Suppressor macrophage treated with lipopolysaccharide for 4 hours (primary cell): ENCODE measurements at places on chromosomes 4 and X.
A peak's percentile ranks its signal among the peaks of the same experiment; 100 is the strongest.

DNA sequence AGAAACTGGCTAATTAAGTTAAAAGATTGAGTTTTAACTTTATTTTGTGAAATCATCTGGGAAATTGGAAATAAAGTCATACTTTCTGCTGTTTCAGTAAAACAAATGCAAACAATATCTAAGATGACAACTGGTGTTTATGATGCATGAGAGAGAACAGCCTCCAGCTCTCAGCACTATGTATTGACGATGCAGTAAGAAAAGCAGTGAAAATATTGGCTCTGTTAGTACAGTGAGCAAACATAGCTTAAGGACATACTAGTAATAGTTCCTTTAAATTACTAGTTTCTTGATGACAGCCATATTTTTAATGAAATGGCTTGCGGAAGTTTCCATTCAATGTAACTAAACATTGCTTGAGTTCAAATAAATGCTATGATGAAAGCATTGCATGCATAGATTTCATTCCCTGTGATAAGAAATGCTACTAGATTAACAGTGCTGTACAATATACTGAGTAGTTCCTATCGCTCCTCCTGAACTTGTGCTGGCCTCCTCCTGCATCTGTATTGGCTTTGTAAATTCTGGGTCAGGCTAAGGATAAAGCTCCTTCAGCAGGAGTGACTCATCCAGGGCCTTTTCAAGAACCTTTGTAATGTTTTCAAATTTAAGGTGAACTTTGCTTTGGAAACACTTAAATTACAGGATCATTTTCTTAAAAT, 11.6 kb downstream of the ARHGAP24 start:
- no peak for DNase-seq

DNA sequence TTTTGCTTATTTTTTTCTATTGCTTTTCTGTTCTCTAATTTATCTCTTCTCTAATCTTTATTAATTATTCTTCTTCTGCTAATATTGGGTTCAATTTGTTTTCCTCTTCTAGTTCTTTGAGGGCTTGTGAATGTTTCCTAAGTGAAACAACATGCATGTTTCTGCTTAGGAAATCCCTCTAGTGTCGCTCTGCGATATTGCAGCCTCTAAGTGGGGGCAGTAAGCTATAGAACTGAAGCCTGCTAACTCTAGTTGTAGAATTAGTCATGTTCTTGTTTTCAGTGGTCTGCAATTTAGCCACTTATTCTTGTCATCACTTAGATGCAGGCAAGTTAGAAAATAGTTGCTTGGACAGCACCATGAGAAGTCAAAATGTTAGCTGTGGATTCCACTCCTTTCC, 222.6 kb downstream of the SPIN4 start:
- peak; percentile 1 for DNase-seq

- no peak for DNase-seq
Measured at GRCh38 chrX:153476666-153477363, 6.4 kb upstream of the HAUS7 start.

- DNase-seq: no peak
Measured at GRCh38 chr4:105902550-105903262, 7.4 kb downstream of the NPNT start.

- DNase-seq: no peak
Measured at GRCh38 chrX:133185119-133185518, 33.0 kb downstream of the TFDP3 start.

DNA sequence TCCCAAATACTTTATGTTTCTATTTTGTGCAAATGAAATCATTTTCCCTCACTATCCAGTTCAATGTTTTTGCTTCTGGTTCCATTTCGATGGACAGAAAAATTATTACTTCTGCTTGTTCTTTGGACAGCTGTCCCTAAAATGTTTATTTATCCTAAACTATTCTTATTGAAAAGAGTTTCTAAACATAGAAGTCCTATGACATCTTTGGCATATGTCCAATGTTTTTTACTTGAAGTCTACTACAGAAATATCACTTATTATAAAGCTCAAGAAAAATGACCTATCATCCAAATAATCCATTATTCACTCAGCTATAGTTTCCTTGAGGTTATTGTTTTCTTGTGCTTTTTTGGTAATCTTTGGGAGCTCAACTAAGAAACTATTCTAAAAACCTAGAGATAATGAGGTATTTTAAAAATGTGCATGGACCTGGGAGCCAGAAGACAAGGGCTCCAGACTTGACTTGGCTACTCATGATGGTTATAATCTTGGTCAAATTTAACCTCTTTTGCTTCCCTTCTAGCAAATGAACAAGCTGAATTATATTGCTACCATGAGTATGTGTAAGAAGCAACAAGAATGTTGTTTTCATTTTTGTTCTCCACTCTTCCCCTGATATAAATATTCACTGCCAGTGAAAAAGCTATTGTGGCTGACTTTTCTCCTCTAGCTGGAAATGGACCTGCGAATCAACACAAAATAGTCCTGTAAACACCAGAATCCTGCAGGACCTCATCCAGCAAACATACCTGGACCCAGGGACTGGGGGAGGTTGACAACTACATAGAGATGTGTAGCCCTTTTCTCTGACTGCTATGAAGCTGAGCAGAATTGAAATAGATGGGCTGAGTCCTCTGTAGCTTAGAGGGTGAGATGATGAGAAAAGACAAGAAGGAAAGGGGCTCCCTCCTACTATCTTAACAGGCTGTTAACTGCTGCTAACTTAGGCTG, 137.4 kb downstream of the FRYL start:
- DNase-seq: no peak

GRCh38 chr4:56699537-56700105, 18.5 kb upstream of the HOPX start:
- no peak for DNase-seq

DNA sequence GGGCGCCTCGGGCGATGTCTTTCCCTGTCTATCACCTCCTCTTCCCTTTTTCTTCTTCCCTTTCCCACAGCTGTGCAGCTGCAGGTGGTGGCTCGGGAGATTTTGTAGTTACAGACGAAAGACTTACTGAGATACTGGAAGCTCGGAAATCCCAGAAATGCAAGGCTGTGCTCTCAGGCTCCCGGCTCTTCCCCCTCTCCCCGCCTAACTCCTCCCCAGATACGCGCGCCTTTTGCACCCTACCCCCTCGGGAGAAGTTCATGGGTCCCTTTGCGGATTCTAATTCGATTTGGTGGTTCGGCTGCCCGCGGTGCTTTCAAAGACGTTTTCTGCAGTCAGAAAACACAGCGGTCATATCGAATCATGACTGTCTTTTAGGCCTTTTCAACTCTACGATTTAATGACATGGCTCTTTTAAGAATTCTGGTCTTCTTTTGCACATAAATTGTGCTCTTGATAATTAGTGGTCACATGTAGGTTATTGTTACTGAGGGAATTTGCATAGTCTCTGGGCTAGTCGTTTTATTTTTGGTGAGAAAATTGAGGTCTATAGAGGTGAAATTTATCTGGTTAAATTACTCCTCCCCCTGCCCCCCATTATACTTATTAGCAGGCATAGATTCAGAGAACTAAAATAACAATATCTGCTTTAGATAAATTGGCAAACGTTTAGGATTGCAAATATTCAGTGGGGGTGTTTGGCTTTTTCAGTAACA, 1.6 kb downstream of the SEPTIN11 start:
- peak; percentile 63 for DNase-seq

DNA sequence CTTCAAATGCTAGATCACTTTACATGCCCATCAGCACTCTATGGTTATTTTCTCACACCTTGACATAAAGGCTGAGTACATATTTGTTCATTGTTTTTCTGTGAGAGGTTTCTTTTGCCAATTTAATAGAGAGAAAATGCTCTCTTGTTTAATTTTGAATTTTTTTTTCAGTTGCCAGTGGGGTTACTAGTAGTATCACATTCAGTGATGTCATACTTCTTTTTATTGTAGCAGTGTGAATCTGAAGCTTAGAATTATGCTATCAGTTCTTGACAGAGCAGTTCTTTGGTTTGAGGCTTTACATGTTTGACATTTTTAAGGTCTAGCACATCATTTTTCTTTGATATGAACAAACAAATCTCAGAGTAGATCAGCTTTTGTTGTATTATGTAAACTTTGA, 185.4 kb downstream of the NWD2 start:
- no peak for DNase-seq

- DNase-seq: no peak
Measured at GRCh38 chr4:151223465-151223864, 53.5 kb upstream of the PRSS48 start.

DNA sequence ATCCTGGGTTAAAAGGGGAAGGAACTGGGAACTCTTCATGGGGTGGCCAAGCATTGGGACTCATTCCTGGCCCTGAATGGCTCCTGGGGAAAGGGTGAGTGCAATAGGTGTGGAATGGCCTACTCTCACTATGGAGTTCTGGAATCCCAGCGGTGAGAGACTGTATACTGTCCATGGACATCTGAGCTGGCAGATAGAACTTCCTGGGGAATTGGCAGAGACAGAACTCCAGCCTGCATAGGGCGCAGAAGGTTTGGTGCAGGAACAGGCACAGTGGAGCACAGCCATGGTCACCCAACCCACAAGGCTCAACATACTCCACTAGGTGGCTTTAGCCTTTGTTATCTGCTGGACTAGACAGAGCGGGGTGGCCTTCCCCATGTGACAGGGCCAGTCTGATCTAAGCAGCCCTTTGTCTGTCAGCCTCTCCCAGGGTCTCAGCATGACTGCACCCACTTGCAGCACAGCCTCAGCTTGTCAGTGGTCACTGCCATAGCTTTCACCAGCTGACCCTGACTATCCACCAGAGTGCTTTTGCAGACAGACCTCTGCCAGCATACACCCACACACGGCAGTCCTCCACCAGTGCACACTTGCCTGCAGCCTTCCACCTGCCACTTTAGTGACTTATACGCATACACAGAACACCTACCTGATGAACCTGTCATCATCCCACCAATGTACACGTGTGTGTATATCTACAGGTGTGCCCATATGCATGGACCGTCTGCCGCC, 48.4 kb downstream of the TECRL start:
- DNase-seq: no peak

DNA sequence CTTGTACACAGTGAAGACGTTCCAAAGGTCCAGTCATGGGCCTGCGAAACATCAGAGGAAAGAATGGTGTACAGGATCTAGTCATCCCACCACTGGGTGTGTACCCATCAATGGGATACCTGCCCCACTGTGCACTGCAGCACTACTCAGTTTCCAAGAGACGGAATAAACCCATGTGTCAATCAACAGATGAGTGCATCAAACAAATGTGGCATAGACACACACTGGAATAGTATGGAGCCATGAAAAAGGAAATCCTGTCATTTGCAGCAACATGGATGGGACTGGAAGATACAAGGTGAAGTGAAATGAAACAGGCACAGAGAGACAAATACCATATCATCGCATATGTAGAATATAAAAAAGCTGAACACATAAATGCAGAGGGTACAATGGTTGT, 48.0 kb downstream of the DHRSX start:
- no peak for DNase-seq

DNA sequence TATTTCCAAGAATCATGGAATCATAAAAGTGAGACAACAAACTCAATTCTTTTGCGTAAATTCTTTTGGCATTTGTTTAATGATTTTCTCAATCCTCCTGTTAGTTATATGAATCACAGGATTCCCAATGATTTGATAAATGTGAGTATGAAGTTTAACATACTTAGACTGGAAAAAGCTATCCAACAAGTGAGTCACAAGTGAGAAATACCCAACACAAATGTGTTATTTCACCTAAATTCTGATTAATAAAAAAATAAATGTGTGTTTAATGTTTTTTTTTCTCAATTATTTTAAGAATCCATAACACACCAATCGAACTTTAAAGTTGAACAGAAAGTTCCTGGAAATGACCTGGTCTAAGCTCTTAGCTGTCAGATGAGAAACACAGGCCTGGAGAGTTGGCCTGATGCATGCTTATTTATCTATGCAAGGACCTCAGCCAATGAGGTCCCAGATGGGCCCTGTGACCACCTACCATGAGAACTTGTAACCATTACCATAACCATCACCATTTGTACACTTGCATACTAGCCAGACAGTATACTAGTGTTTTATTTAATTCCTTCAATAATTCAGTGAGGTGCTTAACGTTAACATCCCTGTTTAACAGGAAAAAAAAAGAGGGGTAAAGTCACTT, 386.7 kb downstream of the SPRY1 start:
- no peak for DNase-seq

- no peak for DNase-seq
Measured at GRCh38 chrX:107742700-107743191, 32.8 kb downstream of the TSC22D3 start.

GRCh38 chrX:68942840-68943239, 114.0 kb downstream of the EFNB1 start:
- DNase-seq: no peak

GRCh38 chrX:69320116-69320515, 154.9 kb upstream of the PJA1 start:
- no peak for DNase-seq
